ENCODE measurements at places on chromosomes 3 and 15.
A peak's percentile ranks its signal among the peaks of the same experiment; 100 is the strongest.

DNA sequence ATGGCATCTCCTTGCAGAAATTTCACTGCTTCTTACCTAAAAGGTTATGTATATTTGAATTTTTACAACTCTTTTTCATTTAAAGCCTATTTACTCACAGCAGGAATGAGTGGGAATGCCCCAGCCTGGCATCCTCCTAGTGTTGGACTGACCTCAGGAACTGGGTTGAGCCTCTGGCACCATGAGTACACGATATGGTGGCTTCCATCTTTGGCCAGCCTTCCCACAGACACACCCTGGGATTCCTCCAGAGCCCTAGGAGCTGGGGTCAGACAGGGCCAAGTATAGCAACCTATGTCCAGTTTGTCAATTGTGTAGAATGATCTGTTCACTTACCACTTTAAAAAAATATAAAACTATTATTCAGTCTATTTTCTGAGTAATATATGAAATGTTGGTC, 57.2 kb upstream of the HEG1 start:
- no peak for DNase-seq

DNA sequence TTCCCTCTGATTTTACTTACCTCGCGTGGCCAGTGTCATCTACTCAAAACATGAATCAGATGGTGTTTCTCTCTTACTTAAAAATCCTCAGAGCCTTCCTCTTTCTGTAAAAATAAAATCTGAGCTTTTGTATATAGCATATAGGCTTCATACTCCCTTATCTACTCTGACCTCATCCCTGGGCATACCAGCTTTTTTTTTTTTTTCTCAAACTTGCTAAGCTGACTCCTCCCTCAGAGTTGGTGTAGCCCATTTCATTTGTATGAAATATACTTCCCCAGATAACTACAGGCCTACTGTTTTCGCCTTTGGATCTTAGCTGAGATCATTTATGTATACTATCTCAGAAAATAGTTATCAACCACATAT, 648.9 kb upstream of the ALCAM start:
- DNase-seq: no peak

DNA sequence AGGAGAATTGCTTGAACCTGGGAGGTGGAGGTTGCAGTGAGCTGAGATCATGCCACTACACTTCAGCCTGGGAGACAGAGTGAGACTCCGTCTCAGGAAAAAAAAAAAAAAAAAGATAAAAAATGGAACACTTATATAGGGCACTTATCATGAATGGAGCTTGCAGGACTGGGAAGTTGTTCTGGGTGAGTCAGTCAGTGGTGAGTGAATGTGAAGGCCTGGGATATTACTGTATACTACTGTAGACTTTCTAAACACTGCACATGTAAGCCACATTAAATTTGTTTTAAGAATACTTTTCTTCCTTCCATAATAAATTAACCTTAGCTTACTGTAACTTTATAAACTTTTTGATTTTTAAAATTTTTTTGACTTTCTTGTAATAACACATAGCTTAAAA, 59.8 kb downstream of the SFMBT1 start:
- DNase-seq: no peak

GRCh38 chr3:2948882-2949281, 161.3 kb downstream of the IL5RA start:
- DNase-seq: no peak

- no peak for DNase-seq
Measured at GRCh38 chr3:179921951-179922350, 114.8 kb downstream of the PEX5L start.

GRCh38 chr3:59017617-59017984, 32.2 kb downstream of the CFAP20DC start:
- no peak for DNase-seq

GRCh38 chr3:37606472-37606871, 255.2 kb upstream of the CTDSPL start:
- no peak for DNase-seq

DNA sequence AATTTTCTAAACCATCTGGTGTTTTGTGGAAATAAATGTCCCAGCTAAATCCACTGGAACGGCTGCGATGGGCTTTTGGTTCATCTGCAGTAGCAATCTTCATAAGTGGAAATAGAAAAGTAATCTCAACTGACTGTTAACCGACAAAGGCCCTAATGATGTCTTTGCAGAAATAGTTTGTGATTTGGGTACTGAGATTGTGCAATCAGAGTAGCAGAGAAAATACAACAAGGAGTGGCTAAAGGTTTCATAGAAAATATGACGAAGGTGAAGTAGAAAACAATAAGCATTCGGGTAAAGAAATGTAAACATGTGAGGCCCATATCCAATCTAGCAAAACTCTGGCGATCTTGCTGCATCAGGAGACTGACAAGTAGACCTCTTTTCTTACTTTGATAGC, 262.6 kb upstream of the MCTP2 start:
- no peak for DNase-seq

- no peak for DNase-seq
Measured at GRCh38 chr15:45114076-45114750, at the start of the genes DUOX2 and DUOXA2. Gene DUOX2, minus strand, starts transcription at chr15:45114172. Its CDS starts 761 bp downstream, at chr15:45113411. Gene DUOXA2, plus strand, starts transcription at chr15:45114326. Its CDS starts 280 bp downstream, at chr15:45114606.

DNA sequence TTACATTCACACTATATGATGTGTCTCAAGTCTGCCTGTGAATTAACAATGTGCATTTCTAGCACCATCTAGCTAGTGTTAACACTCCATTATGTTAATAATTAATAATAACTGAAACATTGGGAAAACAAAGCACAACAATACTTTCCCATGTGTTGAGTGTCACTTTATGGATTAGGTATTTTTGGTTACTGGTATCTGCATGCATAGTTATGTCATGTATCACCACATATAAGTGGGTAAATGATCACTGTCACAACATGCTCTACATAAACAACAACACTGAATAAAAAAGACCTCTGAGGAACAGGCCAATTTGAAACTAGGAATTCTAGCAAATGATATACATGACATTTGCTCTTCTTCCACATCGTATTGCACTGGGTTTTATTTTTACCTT, 74.7 kb downstream of the MLH1 start:
- no peak for DNase-seq

DNA sequence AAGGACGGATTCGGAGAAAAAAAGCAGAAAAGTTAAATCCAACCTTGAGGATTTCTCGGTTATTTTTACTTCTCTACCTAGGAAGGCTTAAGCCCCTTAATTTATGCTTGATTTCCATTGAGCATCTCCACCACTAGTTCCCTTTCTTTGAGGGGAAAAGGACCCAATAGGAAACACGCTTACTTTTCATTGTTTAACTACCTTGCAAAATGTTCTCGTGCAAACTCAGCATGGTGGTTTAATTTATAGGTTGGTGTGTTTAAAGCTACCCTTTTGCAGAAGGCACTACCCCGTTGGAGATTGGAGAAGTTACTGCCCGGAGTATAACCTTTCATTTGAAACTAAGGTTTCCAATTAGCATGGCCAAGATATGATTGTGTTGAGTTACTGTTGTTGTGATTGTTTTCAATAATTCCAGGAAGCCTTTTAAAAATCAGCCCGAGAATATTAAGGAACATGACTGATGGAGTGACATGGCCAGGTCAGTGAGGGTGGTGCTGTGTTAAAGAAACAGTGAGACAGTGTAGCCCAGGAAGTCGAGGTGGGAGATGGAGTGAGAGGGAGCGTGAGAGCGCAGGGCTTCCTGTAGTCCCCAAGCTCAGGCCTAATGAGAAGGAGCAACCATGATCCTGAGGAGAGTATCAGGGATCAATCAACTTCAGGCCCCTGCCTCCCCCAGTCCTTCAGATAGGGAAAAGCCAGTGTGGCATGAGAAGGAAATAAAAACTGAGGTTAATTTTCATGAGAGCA, 76.6 kb downstream of the AQP9 start:
- no peak for DNase-seq

DNA sequence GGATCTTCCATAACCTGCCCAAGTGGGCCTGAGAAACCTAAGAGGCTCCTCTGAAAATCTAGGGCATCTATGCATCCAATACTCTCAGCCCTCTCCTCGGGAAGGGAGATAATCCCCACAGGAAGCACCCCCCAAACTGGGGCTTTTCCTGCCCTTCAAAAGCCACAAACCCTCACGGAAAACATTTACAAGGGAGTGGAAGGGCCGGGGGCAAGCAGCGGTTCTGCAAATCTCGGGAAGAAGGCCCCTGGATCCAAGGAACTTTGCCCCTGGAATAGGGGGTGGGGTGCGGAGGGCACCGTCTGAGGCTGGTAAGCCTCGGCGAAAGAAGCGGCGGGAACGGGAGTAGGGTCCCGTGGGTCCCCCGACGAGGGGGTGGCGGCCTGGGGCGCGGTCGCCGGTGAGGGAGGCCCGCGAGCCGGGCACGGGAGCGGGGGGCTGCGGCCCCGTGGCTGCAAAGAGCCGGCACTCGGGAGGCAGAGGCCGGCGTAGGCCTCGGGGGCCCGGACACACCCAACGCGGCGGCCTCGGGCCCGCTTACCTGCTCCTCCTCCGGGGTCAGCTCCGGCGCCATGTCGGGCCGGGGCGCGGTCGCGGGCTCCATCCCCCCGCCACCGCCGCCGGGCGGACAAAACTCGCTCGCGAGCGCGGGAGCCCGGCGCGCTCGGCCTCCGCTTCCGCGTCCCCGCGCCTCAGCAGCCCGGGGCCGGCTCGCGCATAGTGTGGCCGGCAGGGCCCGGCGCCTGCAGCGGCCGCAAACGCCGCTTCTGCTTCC, 755 bp downstream of the PTPN9 start:
- DNase-seq: peak; percentile 23

- no peak for DNase-seq
Measured at GRCh38 chr3:138971766-138972320, 24.8 kb downstream of the FOXL2NB start.

DNA sequence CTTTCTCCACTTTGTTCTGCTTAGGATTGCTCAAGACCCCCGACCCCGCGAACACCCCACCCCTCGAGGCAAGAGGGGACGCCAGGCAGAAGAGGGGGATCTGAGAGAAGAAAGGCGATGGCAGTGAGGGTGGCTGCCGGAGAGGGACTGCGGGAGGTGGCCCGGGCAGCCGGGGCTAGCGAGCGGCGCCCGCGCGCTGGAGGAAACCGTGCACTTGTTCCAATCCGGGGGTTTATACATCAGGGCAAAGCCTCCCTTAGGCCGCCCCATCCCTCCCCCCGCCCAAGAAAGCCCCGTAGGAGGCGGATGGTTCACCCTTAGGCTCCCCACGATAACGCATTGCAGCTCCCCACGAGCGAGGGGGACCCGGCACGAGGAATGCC, 475 bp downstream of the ERC2 start:
- DNase-seq: no peak

DNA sequence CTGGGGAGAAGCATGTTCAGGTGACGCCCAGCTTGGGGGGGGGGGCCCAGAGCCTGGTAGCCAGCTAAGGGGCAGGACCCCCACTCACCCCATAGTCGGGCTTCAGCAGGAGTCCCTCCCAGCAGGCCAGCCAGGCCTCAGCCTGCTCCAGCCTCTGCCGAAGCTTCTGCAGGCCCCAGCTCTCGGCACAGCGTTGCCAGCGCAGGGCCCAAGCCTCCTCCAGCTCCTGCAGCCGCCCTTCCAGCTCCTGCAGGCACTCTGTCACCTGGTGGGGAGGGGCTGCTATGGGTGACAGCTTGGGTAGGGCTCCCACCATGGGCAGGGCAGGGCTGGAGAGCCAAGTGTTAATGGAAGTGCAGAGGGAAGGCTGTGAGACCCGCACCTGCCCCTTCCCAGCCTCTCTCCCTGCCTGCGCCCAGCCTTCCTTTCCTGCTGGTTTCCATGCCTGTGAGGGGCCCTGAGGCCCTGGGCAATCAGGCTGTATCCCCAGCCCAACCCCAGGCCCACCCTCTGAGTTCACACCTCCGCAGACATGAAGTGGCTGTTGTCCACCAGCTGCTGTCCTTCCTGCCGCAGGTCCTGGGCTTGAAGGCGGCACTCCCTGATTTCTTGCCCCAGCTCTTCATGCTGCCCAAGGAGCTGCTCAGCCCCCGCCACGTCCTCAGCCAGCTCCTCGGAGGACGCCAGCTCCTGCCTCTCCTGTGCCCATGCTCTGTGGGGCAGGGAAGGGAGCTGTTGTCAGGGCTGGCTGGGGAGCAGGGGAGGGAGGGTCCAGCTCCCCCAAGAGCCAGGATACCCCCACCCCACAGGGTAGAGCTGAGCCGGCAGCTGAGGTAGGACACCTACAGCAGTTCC, 14.3 kb downstream of the PLA2G4B start:
- no peak for DNase-seq

- no peak for DNase-seq
Measured at GRCh38 chr3:69063636-69064035, 11.5 kb upstream of the TMF1 start.

GRCh38 chr3:57809609-57809968, 53.5 kb downstream of the SLMAP start:
- DNase-seq: no peak

- no peak for DNase-seq
Measured at GRCh38 chr15:44328135-44328534, 39.6 kb downstream of the GOLM2 start.

- no peak for DNase-seq
Measured at GRCh38 chr3:167876620-167877281, 141.2 kb downstream of the SERPINI1 start.

DNA sequence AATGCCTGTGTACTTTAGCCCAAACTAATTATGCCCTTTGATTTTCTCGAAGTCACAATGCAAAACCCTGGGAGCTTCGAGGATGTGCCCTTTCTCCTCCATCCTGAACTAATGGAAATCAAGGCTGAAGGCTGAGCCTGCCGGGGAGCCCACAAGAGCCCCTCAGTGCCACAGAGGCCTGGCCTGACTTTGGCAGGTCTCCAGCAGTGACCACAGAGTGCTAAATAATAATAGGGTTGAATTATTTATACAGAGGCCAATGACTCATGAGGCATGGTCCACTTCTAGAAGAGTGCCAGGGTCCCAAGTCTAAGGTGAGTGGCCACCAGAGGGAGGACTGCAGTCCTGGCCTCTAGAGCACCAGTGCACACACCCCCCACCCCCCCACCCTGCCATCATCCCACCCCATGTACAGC, 19.1 kb upstream of the GLCE start:
- DNase-seq: no peak

DNA sequence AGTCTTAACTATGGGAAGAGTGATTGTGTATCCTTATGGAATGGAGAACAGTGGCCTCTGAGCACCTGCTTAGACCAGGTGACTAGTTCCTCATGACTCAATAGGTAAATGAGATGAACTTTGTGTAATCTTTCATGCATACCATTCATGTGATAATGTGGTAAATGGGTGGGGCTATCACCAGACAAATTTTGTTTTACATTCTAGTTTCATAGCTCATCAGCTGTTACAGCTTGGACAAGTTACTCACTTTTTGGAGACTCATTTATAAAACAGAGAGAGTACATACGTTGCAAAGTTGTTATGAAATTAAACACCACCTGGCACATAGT, 103.7 kb upstream of the TGFBR2 start:
- no peak for DNase-seq

DNA sequence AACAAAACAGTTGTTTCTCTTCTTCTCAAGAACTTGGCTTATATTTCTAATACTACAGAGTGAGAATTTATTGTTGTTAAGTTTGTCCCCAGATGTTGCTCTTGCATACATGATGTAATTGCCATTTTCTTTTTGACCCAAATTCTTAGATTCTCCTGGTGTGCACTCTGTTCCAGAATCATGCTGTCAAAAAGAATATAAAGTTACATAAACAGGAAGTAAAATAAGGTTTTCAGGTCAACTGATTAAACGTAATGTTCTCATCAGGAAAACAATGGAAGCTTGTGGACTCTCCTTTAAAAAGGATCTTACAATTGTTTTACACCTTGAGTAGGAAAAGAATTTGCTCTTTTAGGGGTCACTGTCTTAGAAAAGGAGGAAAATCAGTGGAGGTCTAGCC, 121.8 kb downstream of the ADAM10 start:
- peak; percentile 24 for DNase-seq

- DNase-seq: no peak
Measured at GRCh38 chr15:93913871-93914270, 317.5 kb upstream of the MCTP2 start.

Data from CD4-positive, alpha-beta T cell treated with Interleukin-1 beta for 1 hour (primary cell).